IPS DF 6.9 (cell line): ENCODE measurements at places on chromosomes 2 and 18.

DNA sequence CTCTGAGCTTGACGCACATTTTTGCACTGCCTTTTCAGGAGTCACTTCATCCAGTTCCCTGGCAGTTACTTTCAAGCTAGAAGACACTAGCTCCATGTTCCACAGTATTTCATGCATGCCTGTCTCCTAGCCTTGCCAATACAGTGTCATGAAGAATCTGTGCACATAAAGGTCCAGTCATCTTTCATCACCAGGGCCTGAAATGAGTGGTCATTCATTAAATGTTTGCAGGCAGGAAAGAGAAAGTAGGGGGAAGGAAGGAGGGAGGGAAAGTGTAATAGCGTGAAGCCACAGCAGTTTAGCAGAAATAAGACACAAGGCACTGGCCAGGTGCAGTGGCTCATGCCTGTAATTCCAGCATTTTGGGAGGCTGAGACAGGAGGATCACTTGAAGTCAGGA is 92.4 kb upstream of the COPS8 start:
- no peak for DNase-seq

- DNase-seq: no peak
Measured at GRCh38 chr18:2969695-2970094, 43.2 kb downstream of the LPIN2 start.

- DNase-seq: no peak
Measured at GRCh38 chr2:57156231-57156924, 890.2 kb upstream of the VRK2 start.

DNA sequence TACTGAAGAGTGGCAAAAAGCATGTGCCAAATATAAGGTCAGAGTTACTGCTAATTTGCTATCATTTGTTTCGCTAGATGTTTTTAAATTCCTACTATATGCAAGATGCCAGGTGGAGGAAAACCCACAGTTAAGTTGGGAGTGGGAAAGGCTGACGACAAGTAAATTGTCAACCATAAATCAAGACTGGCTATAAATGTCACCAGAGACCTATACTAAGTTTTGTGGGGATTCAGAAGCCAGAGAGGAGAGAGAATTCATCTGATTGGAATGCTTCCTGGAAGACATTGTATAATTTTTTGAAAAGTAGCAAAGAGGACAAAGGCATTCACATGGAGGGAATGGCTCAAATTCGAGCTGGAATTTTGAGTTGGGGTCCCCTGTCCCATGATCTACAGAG is 64.3 kb downstream of the CFAP221 start:
- no peak for DNase-seq

DNA sequence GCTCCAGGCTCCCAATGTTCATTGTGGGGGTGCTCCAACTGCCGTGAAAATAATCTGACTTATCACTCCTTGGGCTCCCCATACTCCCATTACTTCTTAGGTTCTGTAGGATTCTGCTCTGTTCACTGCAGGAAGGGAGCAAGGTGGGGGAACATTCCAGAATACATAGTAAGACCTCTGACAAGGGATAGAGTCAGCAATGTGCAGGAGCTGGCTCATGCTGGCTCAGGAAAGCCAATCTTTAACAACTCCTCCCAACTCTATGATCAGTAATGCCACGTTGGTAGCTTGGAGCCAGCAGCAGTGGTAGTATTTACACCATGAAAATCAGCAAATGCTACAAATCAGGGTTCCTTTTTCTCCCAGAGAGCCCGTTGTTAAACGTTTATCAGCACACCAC is 44.4 kb downstream of the FECH start:
- no peak for DNase-seq

DNA sequence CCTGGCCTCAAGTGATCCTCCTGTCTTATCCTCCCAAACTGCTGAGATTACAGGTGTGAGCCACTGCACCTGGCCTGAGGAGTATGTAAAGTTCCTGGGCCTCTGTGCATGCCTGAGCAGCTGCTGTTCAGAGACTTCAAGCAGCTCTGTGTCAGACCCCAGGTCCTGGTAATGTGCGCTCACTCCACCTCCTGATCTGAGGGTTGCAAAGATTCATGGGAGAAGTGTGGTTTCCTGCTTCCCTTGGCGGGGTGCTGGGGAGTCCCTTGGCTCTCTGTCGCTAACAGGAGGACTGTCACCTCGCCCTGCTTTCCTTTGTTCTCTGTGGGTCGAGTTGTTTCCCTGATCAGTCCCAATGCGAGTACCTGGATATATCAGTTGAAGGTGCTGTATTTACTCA is 8.6 kb upstream of the IL36A start:
- DNase-seq: no peak

- no peak for DNase-seq
Measured at GRCh38 chr2:201933792-201934237, 99.8 kb upstream of the FZD7 start.

- no peak for DNase-seq
Measured at GRCh38 chr18:74836296-74837139, 238.8 kb downstream of the ZNF407 start.

- no peak for DNase-seq
Measured at GRCh38 chr2:163466331-163467250, 269.2 kb downstream of the FIGN start.

DNA sequence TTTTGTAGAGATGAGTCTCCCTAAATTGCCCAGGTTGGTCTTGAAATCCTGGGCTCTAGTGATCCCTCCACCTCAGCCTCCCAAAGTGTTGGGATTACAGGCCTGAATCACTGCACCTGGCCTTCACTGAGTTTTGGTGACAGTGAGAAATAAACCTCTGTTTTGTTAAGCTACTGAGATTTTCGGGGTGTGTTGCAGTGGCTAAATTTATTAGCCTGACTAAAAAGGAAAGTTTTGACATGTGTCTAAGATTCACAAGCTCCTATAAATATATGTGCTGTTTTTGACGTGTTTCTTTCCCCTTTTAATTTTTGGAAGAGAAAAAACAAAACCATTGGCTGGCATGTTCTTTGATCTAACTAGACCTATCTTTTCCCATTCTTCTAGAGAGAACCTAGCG is 190.5 kb upstream of the MC4R start:
- no peak for DNase-seq

DNA sequence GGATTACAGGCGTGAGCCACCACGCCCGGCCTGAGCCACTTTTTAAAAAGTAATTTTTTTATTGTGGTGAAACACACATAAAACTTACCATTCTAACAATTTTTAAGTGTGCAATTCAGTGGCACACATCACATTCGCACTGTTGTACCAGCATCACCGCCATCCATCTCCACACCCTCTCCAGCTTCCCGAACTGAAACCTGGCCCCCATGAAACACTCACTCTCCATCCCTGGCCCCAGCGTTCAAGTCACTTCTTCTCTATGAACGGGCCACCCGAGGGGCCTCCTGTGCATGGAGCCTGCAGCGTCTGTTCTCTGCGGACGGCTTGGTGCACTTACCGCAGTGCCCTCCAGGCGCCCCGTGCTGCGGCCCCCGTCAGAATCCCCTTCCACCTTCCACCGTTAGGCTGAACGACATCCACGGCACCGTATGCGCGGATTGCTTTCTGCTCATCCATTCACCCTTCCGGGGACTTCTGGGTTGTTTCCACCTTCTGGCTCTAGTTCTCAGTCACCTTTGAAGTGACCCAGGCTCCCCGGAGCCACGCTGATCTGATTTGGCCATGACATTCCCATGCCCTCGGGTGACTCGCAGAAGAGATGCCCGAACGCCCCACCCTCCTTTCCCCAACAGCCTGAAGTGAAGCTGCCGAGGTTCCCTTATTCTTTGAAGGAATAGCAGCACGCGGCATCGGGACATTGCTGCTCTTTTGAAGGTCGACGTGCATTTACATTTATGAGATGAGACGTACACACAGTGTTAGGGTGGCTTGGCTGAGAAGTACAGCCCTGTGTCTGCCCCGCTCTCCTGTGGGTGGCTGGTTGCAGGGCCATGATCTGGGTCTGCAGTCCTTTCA is 134.4 kb downstream of the MBP start:
- DNase-seq: no peak

- DNase-seq: no peak
Measured at GRCh38 chr18:65322895-65323294, 427.9 kb upstream of the CDH7 start.

GRCh38 chr2:169345486-169346437 is 16.6 kb downstream of the LRP2 start:
- no peak for DNase-seq

GRCh38 chr2:241563571-241563980 is 5.0 kb downstream of the BOK start:
- no peak for DNase-seq

DNA sequence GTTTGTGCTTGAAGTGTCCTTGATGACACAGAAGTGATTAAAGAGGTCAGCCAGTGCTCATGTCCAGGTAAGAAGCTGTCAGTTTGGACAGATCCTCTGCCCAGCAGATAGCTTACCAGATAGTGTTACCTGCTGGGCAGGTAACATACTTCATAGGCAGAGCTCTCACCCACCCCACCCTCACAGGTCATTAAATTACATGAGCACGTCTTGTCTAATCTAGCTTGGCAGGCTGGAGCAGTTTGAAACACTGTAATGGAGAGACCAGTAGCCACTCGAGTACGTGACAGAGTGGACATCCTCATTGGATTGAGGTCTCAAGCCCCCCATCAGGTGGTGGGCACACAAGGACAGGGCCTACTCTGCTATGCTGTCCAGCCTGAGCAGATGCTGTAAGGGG is 27.1 kb downstream of the TTC32 start:
- no peak for DNase-seq

DNA sequence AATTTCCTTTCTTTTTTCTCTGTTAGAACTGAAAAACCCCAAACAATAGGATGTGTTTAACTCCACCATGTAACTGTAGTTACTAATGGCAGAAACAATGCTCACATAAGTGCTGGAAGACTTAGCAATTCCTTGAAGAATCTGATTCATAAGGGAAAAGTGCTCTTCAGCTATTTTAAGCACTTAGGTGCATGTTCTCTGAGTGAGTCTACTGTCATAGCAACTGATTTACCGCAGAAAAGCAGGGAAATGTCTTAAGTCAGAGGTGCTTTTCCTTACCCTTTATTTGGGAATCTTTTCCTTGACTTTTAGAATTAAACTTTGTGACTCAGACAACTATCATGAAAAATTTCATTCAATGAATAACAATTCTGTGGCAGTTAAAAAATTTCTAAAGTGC is 65.4 kb upstream of the NABP1 start:
- DNase-seq: no peak

DNA sequence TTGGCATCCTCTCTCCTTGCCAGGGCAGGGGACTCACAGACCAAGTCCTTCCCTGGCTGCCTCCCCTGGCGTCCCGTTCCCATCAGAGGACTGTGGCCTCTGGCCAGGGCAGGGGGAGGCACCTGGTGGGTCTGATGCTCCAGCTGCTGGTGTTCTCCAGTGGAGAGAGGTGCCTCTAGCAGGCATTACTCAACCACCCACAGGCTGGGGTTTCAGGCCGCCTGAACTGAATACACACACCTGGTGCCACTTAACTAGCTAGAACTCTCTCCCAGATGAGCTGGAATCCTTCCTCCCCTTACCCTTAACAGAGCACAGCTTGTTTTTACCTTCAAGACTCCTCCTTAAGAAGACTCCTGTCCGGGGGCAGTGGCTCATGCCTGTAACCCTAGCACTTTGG is 37.7 kb upstream of the CNGA3 start:
- DNase-seq: no peak

DNA sequence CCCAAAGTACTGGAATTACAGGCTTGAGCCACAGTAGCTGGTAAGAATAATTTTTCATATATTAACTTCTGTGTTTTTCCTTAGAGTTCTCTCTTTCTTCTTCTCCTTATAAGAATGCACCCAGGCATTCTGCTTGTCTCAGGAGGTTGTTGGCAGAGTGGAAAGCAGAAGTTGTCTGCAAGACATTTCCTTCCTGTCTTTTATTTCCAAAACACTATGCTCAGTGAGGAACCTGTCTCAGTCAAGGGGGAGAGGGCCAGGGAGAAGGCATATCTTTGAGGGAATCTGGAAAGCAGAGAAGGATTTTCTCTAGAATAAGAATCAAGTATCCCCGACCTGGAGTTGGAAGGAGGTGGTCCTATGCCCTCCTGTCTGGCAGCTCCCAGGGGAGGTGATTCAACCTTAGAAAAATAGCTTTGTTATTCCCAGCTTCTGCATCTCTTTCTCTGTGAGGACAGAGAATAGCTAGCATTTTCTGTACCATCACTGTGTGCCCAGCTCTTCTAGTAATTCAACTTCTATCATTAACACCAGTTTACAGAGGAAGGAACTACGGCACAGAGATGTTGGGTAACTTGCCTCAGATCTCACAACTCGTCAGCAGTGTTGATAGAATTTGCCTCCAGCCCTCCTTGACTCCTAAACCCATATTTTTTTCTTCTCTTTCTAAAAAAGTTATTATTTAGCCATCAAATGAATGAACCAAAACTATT is 3.8 kb upstream of the LPIN2 start:
- no peak for DNase-seq

GRCh38 chr2:236107942-236108625 is 60.1 kb downstream of the GBX2 start:
- no peak for DNase-seq

DNA sequence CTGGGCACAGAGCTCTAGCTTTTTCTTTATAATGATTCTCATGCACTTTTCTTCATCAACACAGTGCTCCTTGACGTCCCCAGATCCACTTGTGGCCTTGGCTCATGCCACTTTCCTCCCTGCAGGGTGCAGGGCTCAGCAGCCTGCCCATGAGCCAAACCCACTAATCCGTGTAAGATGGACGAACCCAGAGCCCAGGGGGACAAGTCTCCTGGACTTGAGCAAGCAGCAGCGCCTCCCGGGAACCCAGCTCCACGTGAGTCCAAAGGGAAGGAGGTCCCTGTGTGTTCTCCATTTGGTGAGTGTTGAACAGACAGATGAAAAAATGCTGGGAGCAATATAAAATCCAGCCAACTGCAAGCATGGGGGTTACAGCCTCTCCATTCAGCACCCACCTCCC is 470.6 kb upstream of the HS6ST1 start:
- no peak for DNase-seq

DNA sequence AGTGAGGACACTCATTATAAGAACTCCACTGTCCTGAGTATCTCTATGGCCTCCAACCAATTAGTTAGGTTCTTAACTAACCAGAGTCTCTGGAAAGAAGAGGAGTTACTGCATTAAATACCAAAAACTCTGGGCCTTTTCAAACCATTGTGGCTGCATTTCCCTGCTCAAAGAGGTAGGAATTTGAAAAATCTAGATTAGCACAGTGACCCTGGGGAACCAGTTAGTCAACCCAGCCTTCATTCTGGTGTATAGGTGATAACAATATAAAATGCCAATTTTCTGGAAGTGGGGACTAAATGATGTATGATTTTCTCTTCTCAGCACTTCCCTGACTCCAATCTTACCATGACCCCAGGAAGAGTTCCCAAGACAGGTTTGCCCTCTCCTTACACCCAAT is 287.8 kb upstream of the SETBP1 start:
- peak; percentile 13 for DNase-seq

GRCh38 chr2:241285596-241285995 is 29.9 kb downstream of the HDLBP start:
- DNase-seq: no peak

GRCh38 chr2:160194946-160195345 is 5.1 kb downstream of the ITGB6 start:
- no peak for DNase-seq

GRCh38 chr2:107001551-107001950 is 115.6 kb upstream of the ST6GAL2 start:
- DNase-seq: no peak
